ENCODE measurements at places on chromosomes 13 and 19.
A peak's percentile ranks its signal among the peaks of the same experiment; 100 is the strongest.

GRCh38 chr13:23427881-23428528 lies 5.5 kb downstream of the SACS start:
- DNase-seq: peak; percentile 34

GRCh38 chr19:47343194-47343802 lies 5.8 kb upstream of the DHX34 start:
- no peak for DNase-seq

GRCh38 chr13:79560954-79561353 lies 80.0 kb downstream of the NDFIP2 start:
- DNase-seq: no peak

- DNase-seq: no peak
These were observed 33.0 kb downstream of the LYL1 start for GRCh38 chr19:13069415-13070359.

DNA sequence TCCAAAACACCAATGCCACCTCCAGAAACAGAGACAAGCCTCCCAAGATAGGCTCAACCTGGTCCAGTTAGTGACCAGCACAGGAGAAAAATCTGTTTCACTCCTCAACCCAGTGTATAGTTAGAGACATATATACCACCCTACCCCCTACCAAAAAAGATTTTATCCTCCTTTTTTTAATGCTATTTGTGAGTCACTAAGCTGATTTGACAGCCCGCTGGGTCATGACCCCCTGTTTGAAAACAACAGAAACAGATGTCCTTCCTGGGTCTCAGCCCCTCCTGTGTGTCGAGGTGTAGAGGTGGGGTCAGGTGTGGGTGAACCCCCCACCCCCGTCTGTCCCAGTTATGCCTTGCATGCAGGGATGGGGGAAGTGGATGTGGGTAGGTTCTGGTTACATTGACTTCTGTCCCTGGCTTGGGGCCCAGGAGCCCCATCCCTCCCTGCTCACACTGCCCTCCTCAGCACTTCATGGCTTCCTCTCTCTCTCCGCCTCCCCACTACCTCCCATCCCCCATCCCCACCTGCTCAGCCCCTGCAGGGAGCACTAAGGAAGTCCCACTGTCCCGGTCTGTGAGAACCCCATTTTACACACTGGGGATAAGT lies 14.0 kb upstream of the TOMM40 start:
- DNase-seq: no peak

- no peak for DNase-seq
These were observed 76.9 kb downstream of the SIPA1L3 start for GRCh38 chr19:37983916-37984315.

DNA sequence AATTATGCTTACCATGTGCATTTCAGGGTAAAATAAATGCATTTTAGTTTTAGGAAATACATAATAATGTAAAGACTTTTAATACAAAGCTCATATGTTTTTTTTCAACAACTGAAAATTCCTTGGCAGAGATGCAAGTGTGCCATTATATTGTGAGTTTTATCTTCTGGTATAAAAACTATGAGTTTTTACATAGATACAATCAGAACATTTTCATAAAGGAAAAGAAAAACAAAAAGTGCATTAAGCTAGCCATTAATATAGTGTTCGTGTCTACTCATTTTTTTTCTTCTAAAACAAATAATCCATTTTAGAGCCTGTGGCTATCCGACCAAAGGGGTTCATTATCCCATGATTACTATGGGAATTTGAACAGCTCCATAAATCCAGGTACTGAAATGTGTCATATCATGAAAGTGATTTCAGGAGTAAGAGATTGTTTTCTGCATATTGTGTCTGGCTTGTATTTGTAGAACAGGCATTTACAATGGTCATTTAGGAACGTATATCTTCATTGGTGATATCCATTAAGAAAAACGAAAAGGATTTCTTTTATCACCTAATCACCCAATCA lies 236.9 kb upstream of the SLC10A2 start:
- DNase-seq: no peak

DNA sequence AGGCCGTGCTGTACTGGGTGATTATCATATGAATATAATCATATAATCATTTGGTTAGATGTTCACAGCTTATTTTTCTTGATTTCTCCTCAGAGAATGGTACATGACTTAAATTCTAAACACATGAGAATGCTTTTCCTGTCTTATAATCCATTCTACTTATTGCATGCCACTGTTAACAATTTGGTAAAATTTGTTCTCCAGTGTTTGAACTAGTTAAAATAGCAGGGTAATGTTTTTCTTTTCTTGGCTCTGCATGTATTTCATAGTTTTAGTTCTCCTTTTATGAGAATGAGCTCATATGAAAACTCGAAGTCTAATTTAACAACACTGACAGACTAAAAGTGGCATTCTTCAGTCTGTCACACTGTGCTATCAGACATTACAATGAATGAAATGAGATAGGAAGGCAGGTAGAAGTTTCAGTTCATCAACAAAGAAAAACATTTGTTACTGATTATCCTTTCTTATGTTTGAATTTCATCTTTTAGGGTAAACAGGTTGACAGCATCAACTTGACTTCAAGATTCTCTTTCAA lies 10.2 kb downstream of the SPRYD7 start:
- no peak for DNase-seq

- peak; percentile 77 for DNase-seq
These were observed 4.4 kb upstream of the KCNN4 start for GRCh38 chr19:43784981-43785808.

DNA sequence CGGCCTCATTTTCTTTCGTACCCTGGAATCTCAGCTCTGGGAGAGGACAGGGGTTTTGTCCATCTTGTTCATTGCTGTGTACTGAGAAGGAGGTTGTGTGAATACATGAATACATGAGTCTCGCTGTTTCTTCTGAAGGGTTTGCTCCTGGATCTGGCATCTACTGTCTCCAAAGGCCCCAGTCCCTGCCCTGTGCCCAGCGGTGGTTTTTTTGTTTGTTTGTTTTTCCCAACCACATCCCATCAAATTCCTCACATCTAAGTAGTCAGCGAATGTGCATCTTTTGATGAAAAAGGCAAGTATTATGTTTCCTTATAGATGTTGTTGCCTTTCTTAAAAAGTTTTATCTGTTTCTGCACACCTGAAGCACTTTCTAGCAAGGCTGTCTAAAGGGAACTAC lies 12.5 kb downstream of the DCAF15 start:
- peak; percentile 31 for DNase-seq

- DNase-seq: no peak
These were observed 499.1 kb downstream of the DIAPH3 start for GRCh38 chr13:59664586-59664985.

GRCh38 chr19:28221736-28222135 lies 991.2 kb downstream of the UQCRFS1 start:
- DNase-seq: no peak

DNA sequence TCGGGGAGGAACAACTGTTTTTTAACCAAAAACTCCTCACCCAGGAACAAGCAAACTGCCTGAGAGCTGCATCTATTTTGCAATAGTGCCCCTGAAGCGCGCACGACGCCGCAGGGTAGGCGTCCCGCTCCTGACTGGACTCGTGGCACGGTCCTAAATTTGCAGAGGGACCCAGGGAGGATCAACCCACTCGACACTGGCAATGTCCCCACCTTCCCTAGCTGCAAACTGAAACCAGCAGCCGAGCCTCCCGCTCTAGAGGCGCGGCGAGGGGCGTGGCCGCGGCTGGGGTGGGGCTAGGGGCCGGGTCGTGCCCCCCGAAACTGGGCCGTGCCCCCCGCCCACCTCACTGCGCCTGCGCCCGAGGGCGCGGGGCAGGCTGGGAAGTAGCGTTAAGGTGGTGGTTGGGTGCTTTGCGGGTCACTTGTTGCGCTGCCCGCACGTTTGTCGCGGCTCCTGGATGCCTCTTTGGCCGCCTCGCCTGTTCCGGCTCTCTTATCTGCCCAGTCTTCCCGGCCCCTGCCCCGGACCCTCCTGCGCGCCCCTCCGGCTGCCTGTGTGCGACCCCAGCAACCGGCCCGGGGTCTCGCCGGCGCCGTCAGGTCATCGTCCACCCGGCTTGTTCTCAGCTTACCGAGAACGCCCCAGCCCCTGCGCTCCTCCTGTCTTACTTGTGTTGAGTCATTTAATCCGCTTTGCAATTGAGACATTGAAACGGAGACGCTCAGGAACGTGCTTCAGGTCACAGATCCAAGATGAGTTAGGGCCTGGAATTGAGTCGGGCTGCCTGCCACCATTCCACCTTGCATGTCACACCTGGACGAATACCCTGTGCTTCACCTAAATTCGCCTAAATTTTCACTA lies 37.9 kb upstream of the LSM14A start:
- peak; percentile 90 for DNase-seq

DNA sequence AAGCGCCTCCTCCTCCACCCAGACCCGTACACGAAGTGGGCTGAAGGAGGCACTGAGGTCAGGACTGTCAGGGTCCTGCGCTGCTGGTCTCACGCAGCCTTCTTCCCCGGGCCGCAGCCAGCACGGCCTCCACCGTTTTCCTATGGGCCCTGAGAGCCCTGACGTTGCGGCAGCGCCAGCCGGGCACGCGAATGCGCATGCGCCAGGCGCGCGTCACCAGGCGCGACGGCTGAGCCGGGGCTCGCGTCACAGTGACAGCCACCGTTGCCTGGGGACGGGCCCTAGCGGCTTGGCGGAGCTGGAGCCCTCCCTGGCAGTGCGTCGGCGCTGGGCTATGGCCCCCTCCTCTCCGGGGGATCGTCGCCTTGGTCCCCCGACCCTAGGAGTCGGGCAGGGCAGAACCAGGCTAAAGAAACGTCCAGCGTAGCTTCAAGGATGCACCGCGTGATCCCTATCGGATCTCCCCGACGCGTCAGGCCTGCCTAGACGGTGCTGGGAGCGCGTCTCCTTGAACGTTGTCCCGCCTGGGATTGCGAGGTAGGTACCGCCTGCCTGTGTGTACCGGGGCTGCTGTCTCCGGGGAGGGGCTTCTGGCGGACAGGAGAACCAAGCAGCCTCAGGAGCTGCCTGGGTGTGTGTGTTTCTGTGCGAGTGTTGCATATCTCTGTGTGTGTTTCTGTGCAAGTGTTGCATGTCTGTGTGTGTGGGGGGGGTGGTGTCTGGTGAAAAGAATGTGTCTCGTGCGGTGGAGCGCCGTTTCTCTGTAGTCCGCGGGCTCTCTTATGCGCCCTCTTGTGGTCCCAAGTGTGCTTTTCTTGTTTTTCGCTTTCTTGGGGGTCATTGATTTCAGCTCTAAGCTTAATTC lies 43.2 kb downstream of the ZNF571 start:
- no peak for DNase-seq

DNA sequence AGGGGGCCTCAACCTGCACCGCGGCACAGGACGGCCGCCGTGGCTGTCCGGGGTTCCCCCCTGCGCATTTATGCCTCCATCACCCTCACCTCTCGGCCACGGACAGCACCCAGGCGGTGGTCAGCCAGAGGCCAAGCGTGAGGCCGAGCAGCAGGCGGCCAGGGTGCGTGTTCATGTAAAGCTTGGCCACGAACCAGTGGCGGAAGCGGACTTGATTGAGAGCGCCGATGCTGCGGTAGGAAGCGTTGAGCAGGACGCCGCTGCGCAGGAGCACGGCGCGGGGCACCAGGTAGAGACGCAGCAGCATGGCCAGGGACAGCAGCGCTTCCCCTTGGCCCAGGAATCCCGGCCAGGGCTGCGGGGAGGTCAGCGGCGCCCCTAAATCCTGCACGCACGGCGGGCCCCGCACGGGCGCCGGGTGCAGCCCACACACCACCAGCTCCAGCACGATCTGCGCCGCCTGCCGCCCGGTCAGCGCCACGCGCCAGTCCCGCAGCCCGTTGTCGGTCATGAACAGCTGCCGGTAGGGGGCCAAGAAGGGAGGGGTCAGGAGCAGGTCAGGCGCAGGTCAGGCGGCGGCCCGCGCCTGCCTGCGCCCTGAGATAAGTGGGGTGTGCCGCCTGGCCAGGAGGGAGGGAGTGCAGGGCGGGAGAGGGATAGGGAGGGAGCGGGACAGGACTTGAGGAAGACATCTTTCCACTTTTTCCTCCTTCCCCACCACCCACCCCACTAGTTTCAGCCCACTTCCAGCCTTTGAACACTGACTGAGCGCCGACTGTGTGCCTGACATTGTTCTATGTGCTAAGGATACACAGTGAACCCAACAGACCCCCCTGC lies 6.5 kb downstream of the KCNN4 start:
- peak; percentile 57 for DNase-seq

DNA sequence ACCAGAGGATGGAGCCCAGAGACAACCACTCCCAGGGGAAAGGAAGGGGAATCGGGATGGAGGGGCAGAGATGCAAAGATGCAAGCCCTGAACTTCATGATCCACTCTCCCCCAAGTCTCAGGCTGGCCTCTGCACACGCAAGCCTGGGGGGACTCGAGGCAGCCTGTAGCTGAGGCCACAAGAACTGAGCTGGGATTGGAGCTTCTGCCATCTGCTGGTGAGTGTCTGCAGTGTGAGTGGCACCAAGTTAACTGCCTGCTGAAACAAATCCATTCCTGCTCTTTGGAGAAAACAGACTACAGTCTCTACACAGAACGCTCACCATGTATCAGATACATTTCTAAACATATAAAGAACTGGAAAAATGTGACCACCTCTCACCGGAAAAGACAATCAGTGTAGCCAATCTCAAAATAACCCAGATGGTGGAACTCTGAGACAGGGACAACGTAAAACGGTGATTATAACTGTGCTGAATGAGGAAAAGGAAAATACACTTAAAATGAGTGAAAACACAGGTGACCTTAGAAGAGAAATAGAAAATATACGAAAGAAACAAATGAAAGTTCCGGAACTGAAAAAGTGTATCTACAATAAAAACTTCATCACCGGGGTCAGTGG lies 62.1 kb downstream of the KLF2 start:
- peak; percentile 58 for DNase-seq

- DNase-seq: no peak
These were observed 21.8 kb downstream of the ZNF77 start for GRCh38 chr19:2922987-2923386.
